ENCODE measurements at places on chromosomes 7 and 10. TPM values are rescaled to one million over a fixed set of nuclear protein-coding genes. Genes with fewer than 3 reads are reported as not detected.

Gene KNDC1
- total RNA-seq: 0.54 TPM

GRCh38 chr10:43013065-43013464, 63.8 kb upstream of the RET start:
- H3K36me3 ChIP-seq: no peaks in the 10 kb centered on the region
- H3K4me3 ChIP-seq: no peak overlapping the region
- H3K4me1 ChIP-seq: no peaks in the 10 kb centered on the region
- H3K27ac ChIP-seq: no peak overlapping the region

GRCh38 chr7:30731581-30731980, 20.4 kb upstream of the INMT start:
- DNase-seq: no peak
- no peak overlapping the region for H3K4me3 ChIP-seq
- peaks cover 27% of the 10 kb centered on the region for H3K4me1 ChIP-seq
- no peaks in the 10 kb centered on the region for H3K36me3 ChIP-seq
- H3K27ac ChIP-seq: no peak overlapping the region

DNA sequence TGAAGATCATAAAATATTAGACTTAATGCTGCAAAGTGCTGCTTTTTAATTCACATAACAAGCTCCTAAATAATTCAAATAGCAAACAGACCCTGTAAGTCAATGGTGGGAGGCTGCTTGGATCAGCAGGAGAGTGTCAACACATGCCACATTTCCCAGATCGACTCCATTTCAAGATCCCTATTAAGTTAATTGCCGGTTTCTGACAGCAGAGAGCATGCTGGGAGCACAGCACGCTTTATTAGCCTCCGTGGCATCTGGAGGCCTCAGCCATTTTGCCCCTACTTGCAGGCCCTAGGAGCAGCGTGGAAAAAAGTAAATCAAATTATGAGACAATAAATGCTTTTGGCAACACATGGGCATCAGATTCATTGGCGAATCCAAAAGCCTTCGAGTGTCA, 201.0 kb downstream of the EMX2 start:
- H3K27ac ChIP-seq: no peak overlapping the region
- no peaks in the 10 kb centered on the region for H3K4me1 ChIP-seq
- DNase-seq: no peak
- H3K4me3 ChIP-seq: no peak overlapping the region

DNA sequence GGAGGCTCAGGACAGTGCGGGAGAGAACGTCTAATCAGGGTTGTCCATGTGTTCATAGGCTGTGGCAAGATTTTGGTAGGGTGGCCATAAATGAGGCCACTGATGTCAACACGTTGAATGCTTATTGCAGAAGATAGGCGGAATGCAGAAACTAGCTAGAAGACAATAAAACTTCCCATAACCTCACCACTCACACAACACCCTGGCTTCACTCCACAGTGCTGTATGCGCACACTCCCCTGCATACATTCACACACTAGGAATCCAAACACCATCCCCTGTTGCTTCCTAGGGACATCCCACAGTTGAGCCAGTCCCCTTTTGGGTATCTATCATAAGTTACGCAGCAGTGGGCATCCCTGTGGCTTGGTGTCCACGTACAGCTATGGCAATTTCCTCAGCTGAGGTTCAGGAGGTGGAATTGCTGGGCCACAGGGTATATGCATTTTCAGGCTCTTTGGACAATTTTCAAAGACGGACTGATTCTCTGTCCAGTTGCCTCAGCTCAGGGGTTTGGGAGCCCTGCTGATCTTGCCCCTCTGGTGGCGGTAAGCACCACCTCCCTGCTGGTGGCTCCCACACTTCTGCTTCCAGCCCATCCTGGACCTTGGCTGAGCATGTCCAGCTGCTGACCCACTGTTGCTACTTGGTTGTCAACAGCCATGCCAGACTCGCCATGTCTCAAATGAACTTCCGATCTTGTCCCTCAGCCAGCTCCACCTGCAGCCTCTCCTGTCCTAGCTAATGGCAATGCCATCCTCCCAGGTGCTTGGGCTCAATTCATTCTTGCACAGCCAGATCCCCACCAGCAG, 36.4 kb downstream of the CDH23 start:
- H3K4me3 ChIP-seq: no peak overlapping the region
- peaks cover 2% of the 10 kb centered on the region for H3K27me3 ChIP-seq
- no peak for DNase-seq
- H3K4me1 ChIP-seq: no peaks in the 10 kb centered on the region
- H3K27ac ChIP-seq: no peak overlapping the region

Gene SCIN
- not detected for total RNA-seq

GRCh38 chr10:62734781-62735463, 69.6 kb upstream of the ADO start:
- H3K4me1 ChIP-seq: peaks cover 13% of the 10 kb centered on the region
- no peak overlapping the region for H3K27ac ChIP-seq
- no peaks in the 10 kb centered on the region for H3K36me3 ChIP-seq
- H3K27me3 ChIP-seq: no peaks in the 10 kb centered on the region
- no peak overlapping the region for H3K4me3 ChIP-seq

- no peak for DNase-seq
- H3K4me1 ChIP-seq: peaks cover 6% of the 10 kb centered on the region
- H3K36me3 ChIP-seq: no peaks in the 10 kb centered on the region
- no peak overlapping the region for H3K27ac ChIP-seq
- H3K4me3 ChIP-seq: no peak overlapping the region
- H3K27me3 ChIP-seq: peaks cover 3% of the 10 kb centered on the region
Observed at GRCh38 chr7:19674266-19674960, 34.4 kb downstream of the POLR1F start.

- H3K36me3 ChIP-seq: no peaks in the 10 kb centered on the region
- H3K4me1 ChIP-seq: no peaks in the 10 kb centered on the region
- no peak for DNase-seq
Observed at GRCh38 chr7:128838981-128839731, 8.9 kb downstream of the FLNC start.

Gene RTKN2
- total RNA-seq: 3.7 TPM

DNA sequence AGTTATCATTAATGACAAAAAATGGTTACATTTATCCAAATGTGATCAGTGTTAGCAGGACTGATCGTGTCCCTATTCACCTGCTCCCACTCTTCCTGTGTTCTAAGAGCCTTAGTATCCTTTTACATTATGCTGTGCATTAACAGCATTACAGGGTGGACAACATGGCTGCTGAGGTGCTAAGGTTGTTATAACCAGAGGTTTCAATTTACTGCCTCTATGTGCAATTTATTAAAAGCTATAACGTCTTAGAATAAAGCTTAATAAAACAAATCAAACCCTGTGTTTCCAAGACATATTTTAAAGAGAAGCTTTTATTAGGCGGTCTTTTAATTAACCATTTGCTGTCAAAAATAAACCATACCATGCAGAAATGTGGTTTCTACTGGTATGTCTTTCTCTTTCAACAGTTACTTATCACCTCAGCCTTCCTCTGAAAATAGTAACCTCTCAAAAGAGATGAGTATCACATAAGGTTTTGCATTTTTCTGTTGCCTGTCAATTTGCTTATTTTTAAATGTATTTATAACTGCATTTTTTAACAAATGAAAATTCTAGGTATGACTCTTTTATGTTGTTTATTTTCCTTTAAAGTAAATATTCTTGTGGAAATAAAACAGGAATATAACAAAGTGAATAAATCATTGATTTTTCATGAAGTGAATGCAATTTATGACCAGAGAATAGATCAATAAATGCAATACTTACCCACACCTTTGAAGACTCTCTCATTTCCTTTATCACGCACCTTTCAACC, 849.8 kb upstream of the SORCS1 start:
- no peak for DNase-seq
- no peak overlapping the region for H3K27ac ChIP-seq
- no peaks in the 10 kb centered on the region for H3K4me1 ChIP-seq
- no peak overlapping the region for H3K4me3 ChIP-seq

Gene RARRES2
- not detected for total RNA-seq

Gene PAOX
- total RNA-seq: 7.5 TPM

GRCh38 chr10:124704428-124705380, 39.5 kb downstream of the FAM53B start:
- no peaks in the 10 kb centered on the region for H3K27me3 ChIP-seq
- peaks cover 44% of the 10 kb centered on the region for H3K36me3 ChIP-seq
- peaks cover 96% of the 10 kb centered on the region for H3K4me1 ChIP-seq
- DNase-seq: no peak
- peak overlapping the region; percentile 64 for H3K27ac ChIP-seq

DNA sequence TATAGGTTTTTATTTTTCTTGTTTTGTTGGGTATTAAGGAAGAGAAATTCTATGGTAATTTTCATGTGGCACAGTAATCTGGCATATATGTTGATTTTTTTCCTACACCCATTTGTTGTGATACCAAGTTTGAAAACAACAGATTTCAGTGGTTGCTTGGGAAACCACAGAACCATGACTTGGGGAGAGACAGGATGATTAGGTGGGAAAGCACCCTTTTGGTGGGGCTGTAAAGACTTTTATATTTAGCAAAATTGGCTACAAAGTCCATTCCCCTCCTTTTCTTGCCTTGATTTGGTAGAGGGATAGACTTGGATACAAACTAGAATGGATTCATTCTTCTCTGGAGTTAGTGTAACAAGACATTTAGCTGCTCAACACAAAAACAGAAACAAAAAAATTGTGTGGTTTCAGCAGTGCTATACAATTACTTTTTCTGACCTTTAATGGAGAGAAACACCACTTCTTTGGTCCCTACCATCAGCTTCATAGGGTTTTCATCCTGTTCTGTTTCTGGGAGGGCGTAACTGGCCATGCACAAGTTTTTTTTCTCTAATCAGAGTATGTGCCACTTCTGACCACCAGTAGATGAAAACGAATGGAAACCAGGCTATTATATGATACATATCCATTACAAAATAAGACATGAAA, 52.7 kb downstream of the FIGNL1 start:
- peaks cover 70% of the 10 kb centered on the region for H3K36me3 ChIP-seq
- peaks cover 74% of the 10 kb centered on the region for H3K4me1 ChIP-seq
- DNase-seq: peak; percentile 56
- peak overlapping the region; percentile 92 for H3K27ac ChIP-seq
- no peaks in the 10 kb centered on the region for H3K27me3 ChIP-seq
- peak overlapping the region; percentile 21 for H3K4me3 ChIP-seq

DNA sequence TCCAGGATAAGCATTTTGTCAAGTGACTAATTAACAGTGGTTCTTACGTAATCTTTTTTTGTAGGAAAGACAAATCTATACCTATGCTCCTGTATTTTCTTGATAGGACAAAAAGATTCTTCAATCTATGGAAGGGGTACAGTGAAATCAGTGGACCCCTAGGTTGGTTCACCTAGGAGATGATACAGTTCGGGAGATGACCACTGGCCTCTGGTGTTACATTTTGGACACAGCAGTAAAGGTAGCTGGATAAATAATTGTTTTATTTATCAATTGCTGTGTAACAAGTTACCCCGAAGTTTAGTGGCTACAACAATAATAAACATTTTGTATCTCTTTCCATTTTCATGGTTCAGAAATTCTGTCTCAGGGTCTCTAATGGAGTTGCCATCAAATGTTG, 288.2 kb upstream of the MAGI2 start:
- H3K4me3 ChIP-seq: no peak overlapping the region
- H3K36me3 ChIP-seq: no peaks in the 10 kb centered on the region
- H3K27me3 ChIP-seq: no peaks in the 10 kb centered on the region
- H3K27ac ChIP-seq: no peak overlapping the region
- no peaks in the 10 kb centered on the region for H3K4me1 ChIP-seq
- no peak for DNase-seq

GRCh38 chr10:49309691-49310411, 10.9 kb downstream of the C10orf71 start:
- H3K27me3 ChIP-seq: peaks cover 1% of the 10 kb centered on the region
- peak; percentile 5 for DNase-seq
- peaks cover 17% of the 10 kb centered on the region for H3K4me1 ChIP-seq
- H3K36me3 ChIP-seq: no peaks in the 10 kb centered on the region
- no peak overlapping the region for H3K4me3 ChIP-seq
- peak overlapping the region; percentile 21 for H3K27ac ChIP-seq

GRCh38 chr7:151692721-151693120, 173.0 kb upstream of the RHEB start:
- no peaks in the 10 kb centered on the region for H3K27me3 ChIP-seq
- H3K4me3 ChIP-seq: no peak overlapping the region
- no peak overlapping the region for H3K27ac ChIP-seq
- H3K4me1 ChIP-seq: no peaks in the 10 kb centered on the region
- DNase-seq: no peak

Gene HYAL4
- not detected for total RNA-seq

DNA sequence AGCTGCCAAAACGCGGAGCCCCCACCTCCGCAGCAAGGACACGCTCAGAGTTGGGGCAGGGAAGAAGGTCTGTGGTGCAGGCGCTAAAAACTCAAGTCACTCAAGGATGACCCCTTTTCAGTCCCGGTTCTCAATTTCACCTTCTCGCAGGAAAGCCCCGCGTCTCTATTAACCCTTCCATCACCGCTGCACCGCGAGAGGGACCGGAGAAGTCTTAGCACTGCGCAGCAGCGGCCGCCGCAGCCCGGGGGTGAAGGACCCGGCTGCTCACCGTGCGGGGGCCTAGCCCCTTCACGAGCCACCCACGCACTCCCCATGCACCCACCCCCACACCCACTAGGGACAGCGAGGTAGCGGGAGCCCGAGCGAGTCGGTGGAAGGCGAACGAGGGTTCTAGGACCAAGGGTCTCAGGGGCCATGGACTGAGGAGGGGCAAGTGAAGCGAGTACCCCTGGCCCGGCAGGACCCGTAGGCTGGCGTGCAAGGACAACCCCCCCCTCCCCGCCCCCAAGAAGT, 162.9 kb downstream of the SH3PXD2A start:
- H3K27me3 ChIP-seq: peaks cover 3% of the 10 kb centered on the region
- no peaks in the 10 kb centered on the region for H3K36me3 ChIP-seq
- H3K4me3 ChIP-seq: peak overlapping the region; percentile 64
- no peak overlapping the region for H3K27ac ChIP-seq
- DNase-seq: no peak
- H3K4me1 ChIP-seq: peaks cover 35% of the 10 kb centered on the region

- no peak overlapping the region for H3K4me3 ChIP-seq
- peaks cover 17% of the 10 kb centered on the region for H3K4me1 ChIP-seq
- no peak for DNase-seq
Observed at GRCh38 chr10:110915035-110915434, 3.9 kb downstream of the BBIP1 start.

Gene ZNF518A
- total RNA-seq: 16.2 TPM

- DNase-seq: no peak
- no peaks in the 10 kb centered on the region for H3K36me3 ChIP-seq
- no peaks in the 10 kb centered on the region for H3K4me1 ChIP-seq
- no peak overlapping the region for H3K4me3 ChIP-seq
Observed at GRCh38 chr7:46695051-46695708, 774.1 kb upstream of the IGFBP3 start.

Gene GIMAP1
- total RNA-seq: 4.9 TPM

DNA sequence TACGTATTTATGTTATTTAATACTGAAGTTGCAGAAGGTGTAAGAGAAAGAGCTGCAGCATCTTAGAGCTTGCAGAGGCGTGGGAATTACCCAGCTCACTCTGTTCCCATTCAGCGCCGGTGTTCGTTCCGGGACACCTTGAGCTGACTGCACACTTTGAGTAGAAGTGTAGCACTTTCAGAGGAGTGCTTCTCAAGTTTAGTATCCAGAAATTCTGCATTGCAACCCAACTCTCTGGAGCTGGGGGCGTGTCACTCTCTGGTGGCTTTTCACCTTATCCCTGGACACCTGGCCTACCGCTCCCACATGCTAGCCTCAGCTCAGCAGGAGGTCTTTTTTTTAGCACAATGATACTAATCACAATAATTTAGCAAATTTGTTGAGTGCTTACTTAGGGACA, 66.4 kb upstream of the SHH start:
- H3K4me3 ChIP-seq: no peak overlapping the region
- H3K27ac ChIP-seq: no peak overlapping the region
- H3K27me3 ChIP-seq: peaks cover 8% of the 10 kb centered on the region
- H3K4me1 ChIP-seq: no peaks in the 10 kb centered on the region
- H3K36me3 ChIP-seq: no peaks in the 10 kb centered on the region

Gene NODAL
- not detected for total RNA-seq

- no peaks in the 10 kb centered on the region for H3K4me1 ChIP-seq
- no peak for DNase-seq
- no peaks in the 10 kb centered on the region for H3K36me3 ChIP-seq
- H3K4me3 ChIP-seq: no peak overlapping the region
- H3K27ac ChIP-seq: no peak overlapping the region
- peaks cover 13% of the 10 kb centered on the region for H3K27me3 ChIP-seq
Observed at GRCh38 chr10:113021268-113022040, 71.4 kb downstream of the TCF7L2 start.
